ENCODE measurements at places on chromosomes 13 and 19.

- DNase-seq, result no peak
Measured at GRCh38 chr19:5624018-5624663, 1.3 kb downstream of the SAFB start.

DNA sequence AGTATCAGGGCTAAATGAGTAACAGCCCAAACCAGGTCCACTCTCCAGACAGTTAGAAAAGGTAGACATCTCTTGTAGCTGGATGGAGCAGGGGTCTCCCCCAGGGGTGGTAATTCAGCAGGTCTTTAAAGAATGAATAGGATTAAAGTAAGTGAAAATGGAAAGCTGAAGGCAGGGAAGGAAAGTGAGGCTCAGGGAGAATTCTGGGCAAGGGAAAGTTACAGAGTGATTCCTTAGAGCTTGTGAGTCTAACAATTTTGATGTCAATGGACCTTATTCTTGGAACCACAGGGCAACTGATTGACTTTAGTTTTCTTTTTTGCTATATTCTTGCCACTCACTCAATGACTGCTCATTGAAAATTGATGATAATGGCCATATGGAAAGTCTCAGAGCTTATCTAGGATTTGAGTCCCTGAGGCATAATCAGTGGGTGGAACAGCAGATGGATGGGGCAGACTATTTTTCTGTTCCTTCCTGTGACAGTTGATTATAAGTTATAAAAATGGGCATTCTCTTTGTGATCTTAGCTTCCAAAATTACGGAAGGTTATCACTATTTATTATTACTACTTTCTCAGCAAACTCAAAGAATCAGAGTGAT lies 76.9 kb downstream of the LRCH1 start:
- DNase-seq, result no peak

- no peak for DNase-seq
Measured at GRCh38 chr19:32172566-32173160, 172.7 kb upstream of the ZNF507 start.

DNA sequence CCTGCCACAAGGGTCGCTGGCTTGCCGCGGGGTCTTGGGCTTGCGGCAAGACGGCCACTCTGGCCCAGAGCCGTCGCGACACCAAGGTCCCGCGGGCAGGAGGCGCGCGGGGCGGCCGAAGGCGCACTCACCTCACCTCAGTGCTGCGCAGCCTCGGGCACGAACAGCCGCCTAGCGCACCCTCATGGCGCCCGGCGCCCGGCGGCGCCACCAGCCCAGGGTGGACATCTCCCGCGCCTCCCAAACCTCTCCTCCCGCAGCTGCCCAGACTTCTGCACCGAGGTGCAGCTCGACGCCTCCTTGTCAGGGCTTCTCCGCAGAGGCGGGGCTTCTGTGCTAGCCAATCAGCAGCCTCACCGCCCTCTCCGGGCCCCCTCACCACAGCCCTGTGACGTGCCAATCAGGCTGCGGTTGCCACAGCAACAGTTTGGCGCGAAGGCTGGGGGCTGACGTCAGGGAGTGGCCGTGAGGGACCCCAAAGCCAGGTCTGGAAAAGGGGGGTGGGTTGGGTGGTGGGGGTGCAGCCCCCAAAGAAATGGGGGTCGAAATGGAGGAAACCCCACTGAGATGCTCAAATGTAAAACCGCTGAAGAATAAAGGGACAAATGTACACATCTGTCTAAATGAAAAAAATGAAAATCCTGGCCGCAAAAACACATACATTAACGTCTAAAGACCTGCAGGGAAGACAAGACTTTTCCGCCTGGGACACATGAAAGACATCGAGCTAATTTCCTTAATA lies at the start of the genes PEG3 and ZIM2:
PEG3 (minus strand) TSS at position 276 of the 742 bp plus-strand sequence. CDS start 16,071 bp downstream, outside the sequence.
ZIM2 (minus strand) TSS at position 276 of the 742 bp plus-strand sequence. CDS start 16,449 bp downstream, outside the sequence.
- DNase-seq, result no peak

Data from NCI-H1092 (cell line).